ENCODE measurements at places on chromosomes 1 and 21. TPM values are rescaled to one million over a fixed set of nuclear protein-coding genes. Genes with fewer than 3 reads are reported as not detected.

C1orf94 gene
- total RNA-seq: not detected

RGS1 gene
- total RNA-seq: 8.6 TPM

KIF1B gene
- 18.2 TPM for total RNA-seq

IFI16 gene
- 262 TPM for total RNA-seq

PCSK9 gene
- total RNA-seq: 0.07 TPM

BRDT gene
- total RNA-seq: not detected

PLA2G5 gene
- total RNA-seq: not detected

S1PR1 gene
- 229 TPM for total RNA-seq

BSND gene
- not detected for total RNA-seq

LDLRAD2 gene
- total RNA-seq: not detected

VWA1 gene
- total RNA-seq: 0.68 TPM
